Endothelial cell of umbilical vein (primary cell): ENCODE measurements at places on chromosomes 1 and 21. TPM values are rescaled to one million over a fixed set of nuclear protein-coding genes. Genes with fewer than 3 reads are reported as not detected.

The TRAF3IP3 gene
- polyA plus RNA-seq = not detected in 2 replicates

The MX2 gene
- 0.01 and 0.10 TPM in 2 replicates for polyA plus RNA-seq

The FCRL6 gene
- polyA plus RNA-seq = 0.06 and 0.25 TPM in 2 replicates

The CENPL gene
- polyA plus RNA-seq = 5.9 and 6.6 TPM in 2 replicates

The KRTAP21-3 gene
- not detected in 2 replicates for polyA plus RNA-seq

The FLG2 gene
- polyA plus RNA-seq = not detected in 2 replicates

The GJB3 gene
- polyA plus RNA-seq = 0.05 TPM in 1 of 2 replicates, not detected in the other

The BMP8B gene
- 0.03 TPM in 1 of 2 replicates, not detected in the other for polyA plus RNA-seq

The FMO1 gene
- not detected in 2 replicates for polyA plus RNA-seq

The GPR157 gene
- 1.0 and 1.2 TPM in 2 replicates for polyA plus RNA-seq

The LENEP gene
- not detected in 2 replicates for polyA plus RNA-seq

The PHC2 gene
- 59.6 and 65.6 TPM in 2 replicates for polyA plus RNA-seq

The SPRR1B gene
- not detected in 2 replicates for polyA plus RNA-seq

The OPRD1 gene
- not detected in 2 replicates for polyA plus RNA-seq

The NBPF6 gene
- polyA plus RNA-seq = not detected in 2 replicates

The IRF6 gene
- polyA plus RNA-seq = 55.8 and 65.0 TPM in 2 replicates

The RHOU gene
- 0.04 and 0.08 TPM in 2 replicates for polyA plus RNA-seq

The CD5L gene
- polyA plus RNA-seq = not detected in 2 replicates

The INSRR gene
- not detected in 2 replicates for polyA plus RNA-seq
